ENCODE measurements at places on chromosomes 11 and 22.

- DNase-seq = no peak
Measured at GRCh38 chr11:2589538-2589934, 110.3 kb downstream of the KCNQ1OT1 start.

DNA sequence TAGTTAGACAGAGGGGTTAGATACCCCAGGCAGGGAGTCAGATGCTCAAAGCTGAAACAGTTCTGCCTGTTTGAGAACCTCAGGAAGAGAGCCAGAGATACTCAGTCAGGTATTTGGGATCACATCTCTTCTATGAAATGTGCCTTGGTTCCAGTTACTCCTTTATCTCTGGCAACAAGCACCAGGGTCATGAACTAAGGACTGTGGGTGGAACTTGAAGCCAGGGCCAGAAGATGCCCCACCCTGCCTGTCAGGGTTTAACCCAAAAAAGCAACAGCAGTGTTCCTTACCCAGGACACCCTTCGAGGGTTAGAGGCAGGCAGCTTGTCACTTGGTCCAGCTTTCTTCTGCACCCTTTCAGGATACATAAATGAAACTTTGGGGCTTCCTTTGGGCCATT, 15.0 kb upstream of the WT1 start:
- DNase-seq = no peak

GRCh38 chr11:130118636-130119387, 40.8 kb upstream of the ST14 start:
- DNase-seq = no peak

- DNase-seq = no peak
Measured at GRCh38 chr11:68724293-68724692, 27.0 kb downstream of the TESMIN start.

DNA sequence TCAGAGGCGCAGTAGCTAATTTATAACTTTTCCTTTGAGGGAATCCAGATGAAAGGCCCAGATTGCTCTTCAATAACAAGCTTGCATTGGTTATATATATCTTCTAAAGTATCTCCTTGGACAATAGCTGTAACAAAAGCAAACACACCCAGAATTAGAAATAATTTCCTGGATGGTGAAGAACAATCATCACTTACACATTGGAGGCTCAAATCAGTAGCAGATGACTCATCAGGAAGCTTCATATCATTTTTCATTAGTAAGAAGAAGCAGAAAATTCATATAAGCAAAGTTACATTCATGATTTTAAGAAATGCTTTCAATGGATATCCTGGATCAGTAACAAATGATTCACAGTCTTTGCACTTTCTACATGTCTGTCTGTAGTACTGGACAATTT, 173.6 kb upstream of the CCDC90B start:
- DNase-seq = no peak

DNA sequence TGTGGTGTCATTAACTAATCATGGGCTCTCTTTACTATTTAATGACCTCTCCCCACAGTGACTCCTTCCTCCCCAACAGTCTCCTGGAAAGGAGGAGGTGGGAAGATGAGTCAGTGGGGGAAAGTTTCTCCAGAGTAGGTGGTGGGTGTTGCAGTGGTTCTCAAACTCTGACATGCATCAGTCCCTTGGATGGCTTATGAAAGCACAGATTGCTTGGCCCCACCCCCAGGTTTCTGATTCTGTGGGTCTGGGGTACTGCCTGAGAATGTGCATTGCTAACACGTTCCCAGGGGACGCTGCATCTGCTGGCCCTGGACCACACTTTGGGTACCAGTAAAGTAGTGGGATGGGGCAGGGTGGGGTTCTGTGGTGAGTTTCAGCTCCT, 9.8 kb downstream of the CD82 start:
- no peak for DNase-seq

DNA sequence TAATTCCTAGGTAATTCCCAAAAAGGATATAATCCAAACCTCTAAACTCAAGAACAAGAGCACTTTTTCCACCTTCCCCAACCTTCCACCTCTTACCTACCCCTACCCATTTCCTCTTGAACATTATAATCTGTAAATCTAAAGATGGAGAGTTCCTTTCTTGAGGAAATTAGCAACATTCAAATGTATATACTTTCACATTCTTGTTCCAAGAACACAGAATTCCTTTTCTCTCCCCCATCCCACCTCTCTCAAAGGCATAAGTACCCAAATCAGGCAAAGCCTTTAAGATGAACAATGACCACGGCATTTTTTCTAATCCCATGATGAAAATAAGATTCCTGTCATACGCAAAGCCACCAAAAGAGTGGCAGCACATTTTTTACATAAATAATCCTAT, 18.3 kb downstream of the RRAS2 start:
- no peak for DNase-seq

DNA sequence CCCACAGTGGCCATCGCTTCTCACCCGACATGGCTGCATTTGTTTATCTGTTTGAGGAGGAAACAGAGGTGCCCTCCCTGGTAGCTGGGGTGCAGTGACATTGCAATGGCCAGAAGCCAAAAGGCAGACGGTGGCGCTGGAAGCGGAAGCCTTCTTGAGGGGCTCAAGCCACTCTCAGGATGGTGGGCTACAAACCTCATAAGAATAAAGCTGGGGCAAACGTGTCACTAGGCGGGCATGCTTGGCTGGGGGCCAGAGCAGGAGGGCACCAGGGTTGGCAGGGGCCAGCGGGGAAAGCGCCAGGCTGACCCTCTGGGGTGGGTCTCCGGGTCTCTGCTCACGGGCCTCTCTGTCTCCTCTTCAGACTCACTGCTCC, 12.6 kb downstream of the TNNT3 start:
- no peak for DNase-seq

- DNase-seq = no peak
Measured at GRCh38 chr11:10122326-10123197, 171.5 kb downstream of the SBF2 start.
